GDM1 (cell line): ENCODE measurements at places on chromosomes 2 and 18.

DNA sequence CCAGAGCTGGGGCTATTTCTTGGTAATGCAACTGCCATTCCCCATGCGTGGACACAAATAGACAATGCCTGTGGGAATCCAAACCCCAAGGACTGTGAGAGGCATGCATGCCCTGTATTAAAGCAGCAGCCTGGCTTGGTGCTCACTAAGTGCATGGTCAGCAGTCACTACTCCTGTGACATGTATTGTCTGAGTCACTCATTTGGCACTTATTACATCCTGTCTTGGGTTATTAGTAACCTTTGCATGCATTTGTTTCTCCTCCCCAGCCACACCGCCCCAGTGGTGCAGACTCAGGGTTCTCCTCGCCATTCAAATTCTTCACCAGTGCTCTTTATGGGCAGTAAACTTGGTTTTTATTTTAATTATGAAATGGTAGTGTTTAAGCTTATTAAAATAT lies 30.2 kb downstream of the PRKCE start:
- DNase-seq: no peak

DNA sequence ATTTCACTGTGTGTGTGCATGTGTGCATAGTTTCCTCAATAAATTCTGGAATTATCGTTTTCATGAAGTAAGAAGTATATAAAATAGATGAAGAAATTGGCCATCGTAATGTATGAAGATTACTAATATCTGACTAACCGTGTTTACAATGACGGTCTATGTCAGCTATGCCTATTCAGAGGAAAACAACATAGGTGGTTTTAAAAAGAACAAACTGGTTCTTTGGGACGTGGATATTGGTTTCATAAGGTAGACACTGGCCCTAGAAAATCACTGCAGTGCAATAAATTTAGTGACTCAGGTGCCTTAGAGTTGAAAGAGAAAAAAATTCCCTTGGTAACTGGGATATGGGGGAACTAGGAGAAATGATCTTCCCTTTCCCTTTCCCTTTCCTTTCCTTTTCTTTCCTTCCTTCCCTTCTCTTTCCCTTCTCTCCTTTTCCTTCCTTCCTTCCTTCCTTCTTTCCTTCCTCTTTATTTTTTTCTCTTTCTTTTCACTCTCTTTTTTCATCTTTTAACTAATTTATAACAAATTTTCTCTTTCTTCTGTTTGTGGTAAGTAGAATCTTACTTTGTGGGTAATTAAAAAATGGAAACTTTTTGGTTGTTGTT lies 36.4 kb downstream of the MAP2 start:
- no peak for DNase-seq

DNA sequence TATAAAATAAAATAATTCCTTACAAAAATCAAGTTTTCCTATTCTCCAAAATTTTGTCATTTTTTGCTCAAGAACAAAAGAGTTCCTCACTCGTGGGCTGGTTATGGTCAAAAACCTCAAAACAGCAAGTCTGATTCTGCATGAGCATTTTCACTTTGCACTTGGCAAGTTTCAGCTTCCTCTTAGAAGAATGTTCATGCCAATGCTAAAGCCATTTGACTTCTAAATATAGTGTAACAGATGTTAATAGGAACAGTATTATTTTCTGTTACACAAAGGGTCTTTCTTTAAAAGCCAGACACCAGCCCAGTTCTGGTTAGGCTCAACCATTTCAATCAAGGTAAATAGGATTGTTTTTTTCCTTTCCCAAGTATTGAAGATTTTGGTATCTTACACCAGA lies 261.3 kb upstream of the CCDC68 start:
- no peak for DNase-seq

DNA sequence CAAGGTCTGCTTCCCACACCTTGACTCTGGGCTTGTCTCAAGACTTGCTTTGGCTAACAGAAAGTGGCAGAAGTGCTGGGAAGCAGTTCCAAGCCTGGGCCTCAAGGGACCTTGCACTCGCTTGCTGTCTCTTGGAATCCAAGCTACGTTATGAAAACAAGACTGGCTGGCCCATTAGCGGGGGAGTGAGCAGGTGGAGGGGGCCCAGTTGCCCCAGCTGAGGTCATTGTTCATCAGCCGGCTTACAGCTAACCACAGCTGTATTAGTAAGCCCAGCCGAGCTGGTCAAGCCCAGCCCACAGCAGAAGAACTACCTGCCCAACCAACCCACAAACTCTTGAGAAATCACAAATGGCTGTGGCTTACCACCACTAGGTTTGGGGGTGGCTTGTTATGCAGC lies 63.1 kb downstream of the MARCO start:
- DNase-seq: no peak

DNA sequence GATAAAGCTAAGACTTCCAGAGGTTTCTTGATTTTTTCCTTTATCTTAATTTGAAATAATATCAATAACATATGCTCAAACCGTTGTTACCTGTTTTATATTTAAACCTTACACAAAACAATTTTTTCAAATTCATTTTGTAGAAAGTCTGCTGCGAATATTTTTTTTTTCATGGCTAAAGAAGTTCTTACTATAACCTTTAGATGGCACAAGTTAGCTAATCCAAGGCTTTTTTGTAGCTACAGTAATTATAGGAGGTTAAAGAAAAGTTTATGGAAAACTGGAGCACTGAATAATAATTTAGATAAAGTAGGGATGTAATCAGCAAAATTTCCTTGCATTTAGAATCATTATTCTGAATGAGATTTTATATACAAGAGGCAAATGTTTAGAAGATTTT lies 78.0 kb upstream of the PNPT1 start:
- no peak for DNase-seq

DNA sequence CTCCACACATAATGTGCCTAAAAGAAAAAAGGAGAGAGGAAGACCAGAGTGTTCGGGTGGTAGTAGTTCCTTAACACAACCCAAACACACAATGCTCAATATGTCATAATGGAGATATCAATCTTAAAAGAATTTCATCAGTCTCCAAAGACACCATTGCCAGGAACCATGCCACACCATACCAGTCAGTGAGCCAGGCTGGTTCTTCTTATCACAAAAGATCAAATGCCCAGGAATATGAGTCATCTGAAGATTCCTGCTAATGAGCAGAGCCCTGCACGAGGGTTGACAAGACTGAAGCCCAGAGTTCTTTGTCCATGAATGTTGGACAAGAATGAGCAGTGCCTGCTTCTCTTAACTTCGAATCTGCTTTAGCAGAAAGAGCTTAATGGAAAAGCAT lies 262.3 kb downstream of the ZNF516 start:
- no peak for DNase-seq

DNA sequence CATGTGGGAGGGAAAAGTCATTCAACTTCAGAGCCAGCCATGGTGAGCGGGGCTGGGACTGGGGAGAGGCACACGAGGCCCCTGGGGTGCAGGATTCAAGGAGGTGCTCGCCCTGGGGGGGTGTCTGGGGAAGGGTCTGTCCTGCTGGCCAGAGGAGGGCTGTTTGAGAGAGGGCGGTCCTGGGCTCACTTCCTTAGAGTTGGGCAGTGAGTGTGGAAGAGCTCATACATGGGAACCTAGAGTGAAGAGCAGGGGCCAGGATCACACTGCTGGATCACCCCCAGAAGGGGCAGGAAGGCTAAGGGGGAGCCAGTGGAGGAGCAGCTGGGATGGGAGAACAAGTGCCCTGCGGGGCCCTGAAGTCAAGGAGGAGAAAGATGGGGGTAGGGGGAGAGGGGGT lies 6.5 kb downstream of the SH3BP4 start:
- DNase-seq: no peak

DNA sequence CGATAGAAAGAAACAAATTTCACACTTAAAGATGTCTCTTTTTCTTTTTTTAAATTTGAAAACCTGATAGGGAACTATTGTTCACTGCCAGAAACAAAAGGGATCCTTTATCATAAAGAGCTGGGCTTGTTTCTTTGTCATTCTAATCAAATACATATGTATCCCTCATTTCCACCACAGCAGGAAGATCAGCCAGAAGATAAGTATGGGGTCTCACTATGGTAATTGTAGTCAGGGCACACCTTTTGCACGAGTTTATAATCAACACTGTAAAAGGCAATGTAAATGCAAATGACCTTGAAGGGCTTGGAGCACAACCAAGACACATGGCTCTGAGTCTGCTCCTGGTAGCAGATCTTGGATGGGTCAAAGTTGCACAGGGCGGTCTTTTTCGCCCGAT lies 109.5 kb downstream of the NXPH2 start:
- DNase-seq: no peak

DNA sequence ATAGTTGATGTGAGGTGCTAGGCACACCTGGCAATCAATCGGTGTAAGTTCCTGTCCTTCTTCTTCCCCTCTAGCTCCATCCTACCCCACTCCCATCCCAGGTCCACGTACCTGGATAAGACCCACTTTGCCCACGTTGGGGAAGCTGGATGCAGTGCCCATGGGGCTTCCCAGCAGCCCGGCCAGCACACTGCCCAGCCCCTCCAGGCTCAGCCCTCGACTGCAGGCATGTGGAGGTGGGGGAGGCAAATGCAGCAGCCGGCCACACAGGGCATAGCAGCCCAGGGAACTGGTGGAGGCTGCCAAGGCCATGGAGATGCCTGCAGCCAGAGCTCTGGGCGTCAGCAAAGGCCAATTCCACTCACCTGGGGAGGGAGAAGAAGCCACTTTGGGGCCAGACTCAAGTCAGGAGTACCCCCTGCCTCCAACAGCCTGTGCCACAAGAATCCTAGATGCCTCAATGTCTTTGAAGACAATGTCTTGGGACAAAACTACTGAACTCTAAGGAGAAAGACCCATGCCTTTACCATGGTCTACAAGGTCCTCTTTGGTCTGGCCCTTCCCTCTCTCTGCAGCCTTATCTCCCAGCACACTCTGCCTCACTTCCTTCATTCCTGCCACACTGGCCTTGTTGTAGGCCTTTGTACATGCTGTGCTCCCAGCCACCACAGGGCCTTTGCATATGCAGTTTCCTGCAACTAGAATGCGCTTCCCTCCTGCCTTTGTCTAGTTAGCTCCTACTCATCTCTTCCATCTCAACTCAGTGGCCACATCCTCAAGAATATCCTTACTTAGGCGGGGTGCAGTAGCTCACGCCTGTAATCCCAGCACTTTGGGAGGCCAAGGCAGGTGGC lies 4.5 kb downstream of the SLC23A3 start:
- no peak for DNase-seq

GRCh38 chr18:58516514-58517285 lies 112.2 kb downstream of the ALPK2 start:
- DNase-seq: no peak

DNA sequence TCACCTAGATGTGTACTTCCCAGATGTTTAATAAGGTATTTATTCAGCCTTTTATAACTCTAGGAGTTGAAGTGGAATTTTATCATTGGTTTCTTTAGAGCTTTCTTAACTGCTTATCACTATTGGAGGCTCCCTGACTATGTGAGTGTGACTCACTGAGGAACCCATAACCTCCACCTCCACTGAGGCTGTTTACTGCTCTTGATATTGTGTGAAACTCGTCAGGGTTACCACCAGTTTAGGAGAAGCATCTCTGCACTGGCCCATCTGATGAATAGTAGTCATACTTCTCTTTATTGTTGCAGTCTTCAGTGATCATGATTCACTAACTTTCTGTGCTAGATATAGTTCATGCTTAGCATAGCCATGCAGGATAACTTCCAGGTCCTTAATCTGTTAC lies 79.6 kb upstream of the UBXN4 start:
- DNase-seq: no peak

DNA sequence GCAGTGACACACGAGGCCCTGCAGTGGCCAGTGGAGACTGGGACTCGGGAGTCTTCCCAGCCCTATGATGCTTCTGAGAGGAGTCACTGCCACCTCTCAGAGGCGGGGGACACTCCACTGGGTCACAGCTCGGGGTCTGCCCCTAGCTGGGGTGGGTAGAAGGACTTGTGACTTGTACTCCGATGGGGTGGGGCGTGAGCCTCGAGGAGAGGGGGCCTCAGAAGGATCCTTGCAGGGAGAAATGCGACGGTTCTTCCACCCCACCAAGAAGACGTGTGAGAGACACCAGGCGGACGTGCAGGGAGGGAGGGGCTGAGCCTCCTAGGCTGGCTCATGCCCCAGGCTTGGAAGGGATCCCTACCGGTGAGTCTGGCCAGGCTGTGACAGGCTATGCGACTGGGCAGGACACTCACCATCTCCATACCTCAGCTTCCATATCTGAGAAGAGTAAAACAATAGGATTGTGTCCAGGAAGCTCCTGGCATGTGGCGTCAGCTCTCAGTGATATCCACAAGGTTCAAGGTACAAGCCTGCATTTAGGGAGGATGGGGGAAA lies 11.1 kb upstream of the OTOS start:
- no peak for DNase-seq

- no peak for DNase-seq
Observed at GRCh38 chr2:22037274-22037673, 913.5 kb downstream of the TDRD15 start.

DNA sequence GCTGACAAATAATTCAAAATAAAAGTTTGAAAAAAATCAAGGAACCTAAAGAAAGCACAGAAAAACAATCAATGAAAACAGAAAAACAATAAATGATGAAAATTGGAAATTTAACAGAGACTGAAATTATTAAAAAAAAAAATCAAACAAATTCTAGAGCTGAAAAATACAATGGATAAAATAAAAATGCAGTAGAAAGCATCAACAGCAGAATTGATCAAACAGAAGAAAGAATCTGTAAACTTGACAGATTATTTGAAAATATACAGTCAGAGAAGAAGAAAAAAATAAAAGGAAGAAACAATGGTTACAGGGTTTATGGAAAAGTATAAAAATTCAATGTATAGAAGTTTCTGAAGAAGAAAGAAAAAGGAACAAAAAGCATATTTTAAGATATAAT lies 16.2 kb downstream of the SERPINB4 start:
- no peak for DNase-seq

GRCh38 chr2:232449964-232450363 lies 6.0 kb upstream of the ALPI start:
- no peak for DNase-seq

- no peak for DNase-seq
Observed at GRCh38 chr2:64599469-64599868, 54.2 kb downstream of the SERTAD2 start.

GRCh38 chr2:224040753-224041152 lies 1.7 kb upstream of the SERPINE2 start:
- DNase-seq: no peak

GRCh38 chr2:149953627-149954026 lies 366.1 kb upstream of the MMADHC start:
- DNase-seq: no peak

GRCh38 chr18:45374878-45375630 lies 240.2 kb upstream of the SLC14A2 start:
- no peak for DNase-seq

- DNase-seq: no peak
Observed at GRCh38 chr2:85303780-85304531, 23.8 kb downstream of the TGOLN2 start.

GRCh38 chr2:202703091-202703490 lies 68.3 kb downstream of the FAM117B start:
- no peak for DNase-seq

- peak; percentile 47 for DNase-seq
Observed at GRCh38 chr2:156399950-156400705, 36.1 kb upstream of the GPD2 start.

DNA sequence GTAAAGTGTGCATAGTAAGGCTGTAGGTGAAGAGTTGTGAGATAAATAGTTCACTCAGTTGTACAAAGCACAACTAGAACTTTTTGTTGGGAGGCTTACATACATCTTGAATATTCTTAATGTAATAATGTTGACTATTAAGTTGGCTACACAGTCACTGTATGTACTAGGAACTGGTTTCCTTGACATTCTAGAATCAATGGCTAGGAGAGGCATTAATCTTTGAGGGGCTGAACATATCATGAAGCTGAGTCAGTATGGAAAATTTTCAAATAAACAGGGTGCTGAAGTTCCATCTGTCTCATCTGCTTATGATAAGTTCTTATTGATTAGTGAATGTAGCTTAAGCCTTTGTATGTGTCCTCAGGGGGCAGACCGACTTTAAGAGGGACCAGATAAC lies 23.4 kb downstream of the METTL21A start:
- DNase-seq: no peak
